ENCODE measurements at places on chromosomes 4 and X.

DNA sequence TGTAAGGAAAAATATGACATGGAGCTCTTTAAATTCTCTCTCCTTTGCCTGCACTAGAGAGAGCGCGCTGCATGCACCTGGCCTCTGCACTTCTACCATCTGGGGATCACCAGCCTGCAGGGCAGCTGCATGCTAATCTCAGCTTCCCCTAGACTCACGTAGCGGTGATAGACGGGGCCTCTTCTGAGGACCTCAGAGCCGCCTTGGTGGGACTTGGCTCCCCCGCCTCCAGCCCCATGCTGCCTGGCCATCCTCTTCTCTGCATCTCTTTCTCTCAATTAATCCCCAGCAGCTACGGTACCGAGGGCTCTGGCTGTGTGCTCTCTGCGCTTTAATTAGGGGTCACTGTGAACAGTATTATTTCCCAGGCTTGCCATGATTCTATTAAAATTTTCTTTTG, 52.8 kb upstream of the PSAPL1 start:
- no peak for DNase-seq

DNA sequence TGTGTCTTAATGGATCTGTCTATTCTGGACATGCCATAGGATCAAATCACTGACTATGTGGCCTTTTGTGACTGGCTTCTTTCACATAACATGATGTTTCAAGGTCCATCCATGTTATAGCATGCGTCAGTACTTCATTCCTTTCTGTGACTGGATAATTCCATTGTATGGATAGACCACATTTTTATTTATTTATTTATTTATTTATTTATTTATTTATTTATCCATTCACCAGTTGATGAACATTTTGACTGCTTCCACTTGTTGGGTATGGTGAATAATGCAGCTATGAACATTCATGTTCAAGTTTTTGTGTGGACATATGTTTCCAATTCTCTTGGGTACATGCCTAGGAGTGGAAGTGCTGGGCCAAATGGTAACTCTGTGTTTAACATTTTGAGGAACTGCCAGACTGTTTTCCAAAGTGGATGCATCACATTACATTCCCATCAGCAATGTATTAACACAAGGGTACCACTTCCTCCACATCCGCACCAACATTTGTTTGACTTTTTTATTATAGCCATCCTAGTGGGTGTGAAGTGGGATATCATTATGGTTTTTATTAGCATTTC, 14.0 kb downstream of the RTL5 start:
- DNase-seq, result no peak

DNA sequence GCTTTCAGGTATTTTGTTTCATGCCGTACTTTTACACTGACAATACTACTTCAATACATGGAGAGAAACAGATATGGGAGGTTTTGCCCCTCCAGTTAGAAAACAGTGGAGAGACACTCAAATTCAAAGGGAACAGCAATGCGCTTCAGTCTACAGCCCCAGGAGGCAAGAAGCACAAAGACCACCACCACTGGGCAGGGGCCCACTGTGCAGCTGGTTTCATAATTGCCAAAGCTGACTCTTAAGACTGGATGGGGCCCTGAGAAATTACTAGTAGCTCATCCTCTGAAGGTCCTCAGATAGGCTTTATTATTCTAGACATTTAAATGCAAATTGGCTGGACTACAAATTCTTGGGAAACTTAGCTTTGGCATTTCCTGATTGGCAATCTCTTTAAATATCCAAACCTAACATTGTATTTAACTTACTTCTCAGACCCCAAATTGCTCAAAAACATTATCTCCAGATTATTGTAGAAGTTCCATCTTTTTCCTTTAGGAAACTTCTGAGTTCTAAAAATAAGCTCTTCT, 85.9 kb upstream of the GPR34 start:
- DNase-seq, result no peak

DNA sequence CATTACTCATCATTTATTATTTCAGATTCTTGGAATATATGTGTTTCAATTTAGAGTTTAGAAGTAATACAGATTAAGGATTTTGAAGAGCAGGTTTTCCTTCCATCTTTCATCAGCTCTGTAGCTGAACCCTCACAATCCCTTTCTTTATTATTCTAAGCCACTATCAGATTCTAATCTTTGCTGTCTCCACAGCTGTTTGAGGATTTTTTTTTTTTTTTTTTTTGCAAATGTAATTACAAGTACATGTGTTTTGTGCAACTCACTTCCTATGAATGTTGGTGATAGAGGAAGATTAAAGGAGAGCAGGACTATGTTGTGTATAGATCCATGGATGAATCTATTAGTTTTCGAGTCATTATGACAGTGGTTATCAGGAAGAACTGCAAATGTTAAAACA, 87.4 kb upstream of the TENM3 start:
- no peak for DNase-seq

DNA sequence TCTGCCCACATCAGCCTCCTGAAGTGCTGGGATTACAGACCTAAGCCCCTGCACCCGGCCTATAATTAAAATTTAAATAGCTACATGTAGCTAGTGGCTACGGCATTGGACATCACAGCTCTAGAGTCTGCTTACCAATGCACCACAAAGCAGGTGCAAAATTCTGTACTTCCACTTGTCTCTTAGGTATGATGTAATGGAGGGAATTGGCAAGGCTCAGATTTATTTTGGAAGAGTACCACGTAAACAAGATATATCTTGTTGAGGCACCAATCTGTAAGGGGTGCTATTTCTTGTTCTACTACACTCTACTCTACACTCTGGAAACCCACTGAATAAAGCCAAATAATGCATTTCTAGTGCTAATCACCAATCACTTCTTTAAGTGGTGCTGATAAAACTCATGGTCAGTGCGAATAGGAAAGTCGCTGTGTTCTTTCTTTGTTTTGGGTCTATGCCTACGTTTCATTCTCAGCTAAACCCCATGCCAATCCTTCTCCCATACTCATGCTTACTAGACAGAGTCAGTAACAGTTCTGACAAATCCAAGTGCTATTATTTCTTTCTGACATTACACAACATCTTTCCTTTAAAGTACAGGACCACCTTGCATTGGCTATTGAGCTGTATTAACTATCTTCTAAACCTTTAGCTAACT, 92.3 kb downstream of the GC start:
- DNase-seq, result no peak

GRCh38 chr4:72019688-72020087, 12.1 kb upstream of the NPFFR2 start:
- no peak for DNase-seq

DNA sequence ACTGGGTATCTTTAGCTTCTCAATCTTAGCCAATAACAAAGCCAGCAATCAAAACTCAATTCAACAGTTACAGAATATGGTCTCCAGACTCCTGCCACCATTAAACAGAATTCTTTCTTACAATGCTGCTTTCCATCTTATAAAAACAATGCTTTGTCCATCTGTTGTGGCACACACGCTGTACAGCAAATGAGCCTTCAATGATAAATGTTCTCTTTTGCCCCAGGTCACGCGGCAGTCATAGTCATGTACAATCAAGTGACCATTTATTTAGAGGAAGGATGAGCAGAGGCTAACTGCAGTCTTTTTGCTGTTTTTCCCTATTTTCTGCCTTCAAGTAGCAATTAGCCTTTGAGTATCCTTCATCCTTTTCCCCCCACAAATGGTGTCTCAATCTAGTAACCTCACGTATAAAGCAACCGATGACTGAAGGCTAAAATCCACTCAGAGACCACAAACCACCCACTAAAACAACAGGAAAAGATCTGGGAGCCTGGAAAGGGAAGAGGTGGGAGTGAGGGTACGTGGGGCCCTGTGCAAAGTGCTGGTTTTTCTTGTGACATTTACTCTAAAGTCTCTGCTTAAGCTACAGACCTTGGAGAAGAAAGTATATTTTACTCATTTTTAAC, 24.4 kb downstream of the TRIM2 start:
- DNase-seq, result no peak

- no peak for DNase-seq
Measured at GRCh38 chr4:147948336-147948735, 216.4 kb downstream of the ARHGAP10 start.

- DNase-seq, result no peak
Measured at GRCh38 chr4:124964251-124964650, 251.7 kb upstream of the ANKRD50 start.

DNA sequence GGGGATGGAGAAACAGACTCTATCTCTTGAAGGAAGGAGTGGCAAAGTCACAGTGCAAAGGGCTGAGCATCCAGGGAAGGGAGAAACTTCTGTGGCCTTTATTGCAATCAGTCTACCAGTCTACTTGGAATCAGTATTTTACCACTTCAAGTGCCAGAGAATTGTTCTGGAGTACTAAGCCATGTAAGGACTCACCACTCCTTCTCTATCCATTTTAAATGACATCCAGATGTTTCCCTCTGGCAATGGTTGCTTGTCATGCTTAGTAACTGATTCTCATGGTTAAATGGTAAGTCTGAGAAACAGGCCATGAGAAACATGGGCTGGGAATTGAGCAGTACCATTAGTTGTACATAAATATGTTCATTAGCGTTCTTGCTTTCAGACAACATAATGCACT, 21.1 kb upstream of the SMIM10 start:
- no peak for DNase-seq

DNA sequence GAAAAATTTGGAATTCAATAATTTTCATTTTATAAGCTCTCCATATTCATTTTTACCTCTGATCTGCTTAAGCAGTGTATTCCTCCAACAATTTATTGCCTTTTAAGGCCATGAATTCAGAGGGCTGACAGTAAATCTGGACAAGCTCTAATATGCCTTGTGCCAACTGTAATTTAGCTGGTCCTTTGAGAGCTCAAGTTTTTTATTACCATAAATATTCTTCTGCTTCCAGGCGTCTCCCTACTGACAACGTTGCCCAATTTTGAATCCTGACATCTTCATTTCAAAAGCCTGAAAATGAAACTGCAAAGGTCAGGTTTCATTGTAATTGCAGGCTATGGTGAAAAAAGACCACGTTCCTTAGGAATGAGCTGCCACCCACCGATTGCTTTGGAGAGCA, 95.8 kb upstream of the GEMIN8 start:
- DNase-seq, result no peak

DNA sequence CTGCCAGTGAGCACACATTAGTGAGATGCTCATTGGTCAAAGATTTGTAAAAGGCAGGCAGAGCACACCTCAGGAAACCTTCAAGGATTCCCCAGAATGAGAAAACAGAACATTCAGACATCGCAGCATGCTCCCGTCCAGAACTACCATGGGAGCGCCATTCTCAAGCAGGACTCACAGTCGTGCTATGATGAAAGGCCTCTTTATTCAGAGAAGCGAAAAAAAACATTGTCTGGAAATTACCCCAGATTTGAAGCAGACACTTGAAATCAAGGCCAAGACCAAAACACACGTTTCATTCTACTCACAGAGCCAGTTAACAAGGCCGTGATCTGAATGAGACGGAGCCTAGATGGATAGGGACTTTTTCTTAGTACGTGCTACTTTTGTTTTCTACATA, 961.8 kb upstream of the TENM3 start:
- DNase-seq, result no peak

GRCh38 chr4:142974328-142974727, 128.2 kb upstream of the INPP4B start:
- DNase-seq, result no peak

DNA sequence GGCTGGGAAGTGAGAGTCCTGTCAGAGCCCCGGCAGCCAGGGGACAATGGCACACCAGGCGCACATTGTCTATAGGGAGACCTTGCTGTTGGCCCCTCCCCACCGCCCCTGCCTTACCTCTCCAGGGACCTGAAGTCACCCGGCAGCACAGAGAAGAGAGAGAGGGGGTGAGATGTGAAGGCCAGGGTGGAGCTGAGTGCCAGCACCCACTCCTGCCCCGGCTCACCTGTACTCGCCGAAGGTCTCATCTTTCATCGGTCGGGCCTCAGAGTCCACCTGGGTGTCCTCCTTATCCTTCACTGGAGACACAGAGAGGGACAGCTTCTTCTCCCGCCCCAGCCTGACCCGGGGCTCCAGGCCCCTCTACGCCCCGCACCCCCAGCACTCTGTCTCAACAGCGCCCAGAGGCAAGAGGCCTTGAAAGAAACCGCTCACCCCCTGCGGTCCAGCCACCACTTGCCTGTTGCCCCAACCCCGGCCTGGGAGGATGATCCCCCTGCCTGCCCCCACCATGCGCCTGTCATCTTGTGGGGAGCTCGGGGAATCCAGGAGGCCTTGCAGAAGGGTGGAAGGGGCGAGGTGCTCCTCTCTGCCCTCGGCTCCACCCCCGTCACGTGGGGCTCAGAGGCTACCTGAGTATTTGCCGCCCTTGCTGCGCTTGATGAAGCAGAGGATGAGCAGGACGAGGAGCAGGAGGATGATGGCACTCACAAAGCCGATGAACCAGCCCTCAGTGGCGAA, 22.6 kb downstream of the L1CAM start:
- DNase-seq, result no peak

DNA sequence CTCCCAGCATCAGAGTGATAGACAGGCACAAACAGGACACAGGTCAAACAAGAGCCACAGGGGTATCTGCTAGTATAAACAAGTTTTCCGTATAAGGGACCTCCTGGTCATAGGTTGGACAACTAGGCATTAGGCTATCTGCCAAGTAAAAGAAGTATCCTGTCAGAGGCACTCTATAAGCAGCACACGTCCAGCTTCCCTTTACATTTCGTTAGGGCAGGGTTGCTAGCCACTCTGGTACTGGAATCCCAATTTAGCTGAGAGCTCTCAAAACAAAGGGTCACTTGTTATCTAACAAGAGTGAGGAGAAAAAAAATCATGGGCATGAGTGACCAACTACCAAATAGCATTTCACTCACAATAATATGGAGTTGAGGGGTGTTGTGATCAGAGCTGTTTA, 780.7 kb upstream of the DIAPH2 start:
- no peak for DNase-seq

DNA sequence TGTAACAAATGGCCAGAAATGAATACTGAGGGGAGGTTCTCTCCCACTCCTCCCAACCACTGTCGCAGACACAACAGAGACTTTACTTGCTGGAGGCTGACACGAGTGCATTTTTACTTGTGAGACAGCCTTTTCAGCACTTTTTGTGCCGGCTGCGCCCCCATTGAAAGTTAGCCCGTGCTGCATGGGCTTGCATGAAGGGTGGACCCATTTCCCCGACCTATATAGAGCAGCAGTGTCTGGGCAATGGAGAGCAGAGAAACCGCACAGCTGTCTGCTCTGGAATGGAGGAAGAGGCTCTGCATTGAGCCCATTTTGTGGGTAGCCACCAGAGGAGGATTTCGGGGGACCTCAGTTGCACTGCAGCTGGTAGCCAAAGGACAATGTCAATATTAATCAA, 208.8 kb downstream of the UGT8 start:
- DNase-seq, result no peak

GRCh38 chr4:73843369-73843768, 6.9 kb downstream of the CXCL6 start:
- peak; percentile 62 for DNase-seq

DNA sequence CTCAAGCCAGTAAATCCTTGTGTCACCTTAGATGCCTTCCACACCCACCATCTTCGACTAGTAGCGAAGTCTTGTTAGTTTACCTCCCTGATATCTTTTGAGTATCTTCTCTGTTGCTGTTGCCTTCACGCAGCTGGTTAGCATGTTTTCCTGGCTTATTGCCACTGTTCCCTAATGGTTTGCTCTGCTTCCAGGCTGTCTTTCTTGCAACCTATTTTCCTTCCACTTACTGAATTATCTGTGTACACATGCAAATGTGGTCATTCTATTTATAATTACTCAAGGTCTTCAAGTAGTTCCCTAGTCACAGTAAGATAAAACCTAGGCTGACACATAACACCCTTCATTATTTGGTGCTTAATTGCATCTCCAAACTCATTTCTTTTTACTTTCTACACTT, 89.5 kb downstream of the UGT8 start:
- no peak for DNase-seq
